ENCODE measurements at places on chromosomes 4 and X.

DNA sequence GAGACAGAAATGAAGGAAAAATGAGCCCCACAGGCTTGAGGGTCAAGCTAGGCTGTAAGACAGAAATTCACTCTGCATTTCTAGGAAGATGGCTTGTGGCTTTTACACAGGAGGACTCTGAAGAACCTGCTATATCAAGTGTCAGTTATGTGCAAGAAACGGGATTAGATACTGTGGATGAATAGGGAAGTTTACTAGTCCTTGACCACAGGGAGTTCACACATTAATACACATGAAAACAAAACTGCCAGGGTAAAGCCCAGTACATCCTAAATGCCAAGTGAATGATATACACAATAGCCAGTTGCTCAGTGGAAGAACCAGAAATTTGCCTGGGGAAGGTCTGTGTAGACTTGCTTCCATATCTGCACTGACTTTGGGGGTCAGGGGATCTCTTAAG is 53.5 kb downstream of the TMEM131L start:
- DNase-seq, result no peak

DNA sequence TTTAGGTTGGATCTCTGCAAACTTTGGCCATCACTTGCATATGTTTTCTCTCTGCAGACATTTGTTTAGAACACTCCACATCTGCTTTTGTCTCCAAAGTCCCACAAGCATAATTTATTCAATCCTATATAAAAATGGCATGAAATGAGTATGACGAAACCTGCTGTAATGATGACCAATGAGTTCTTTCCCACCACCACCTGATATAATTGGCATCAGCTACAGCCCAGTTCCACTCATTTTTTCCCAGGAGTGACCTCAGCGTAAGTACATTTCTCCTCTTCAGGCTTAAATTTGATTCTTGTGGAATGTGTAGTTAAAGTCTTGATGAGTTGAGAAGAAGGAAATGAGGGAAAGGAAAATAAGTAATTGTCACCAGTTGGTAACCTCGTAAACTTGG is 205.1 kb downstream of the AWAT2 start:
- DNase-seq, result no peak

- DNase-seq, result no peak
Observed at GRCh38 chrX:67585401-67585800, 41.6 kb downstream of the AR start.

GRCh38 chr4:17722356-17722700 is 59.1 kb downstream of the FAM184B start:
- no peak for DNase-seq

- no peak for DNase-seq
Observed at GRCh38 chrX:80648023-80648422, 161.7 kb downstream of the BRWD3 start.

GRCh38 chrX:31333165-31333831 is 261.5 kb upstream of the FTHL17 start:
- DNase-seq, result no peak

All from activated B cell treated with CpG ODN at 0.5 μM for 24 hours (primary cell).